ENCODE measurements at places on chromosomes 5 and 9.
A peak's percentile ranks its signal among the peaks of the same experiment; 100 is the strongest.

DNA sequence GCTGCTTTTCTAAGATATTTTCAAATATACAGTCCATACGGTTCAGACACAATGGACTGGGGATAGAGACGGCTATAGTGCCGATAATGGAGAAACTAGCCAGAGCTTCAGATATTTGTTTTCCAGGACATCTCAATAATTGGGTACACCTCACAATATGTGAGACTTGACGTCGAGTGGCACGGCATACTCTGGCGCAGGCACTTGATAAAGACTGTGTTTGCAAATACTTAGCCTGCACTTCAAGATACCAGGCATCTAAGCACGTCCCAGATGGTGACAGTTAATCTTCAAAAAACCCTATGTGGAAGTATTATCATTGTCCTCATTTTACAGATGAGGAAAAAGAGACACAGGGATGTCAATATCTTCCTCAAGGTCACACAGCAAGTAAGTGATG is 48.5 kb downstream of the SEMA5A start:
- H3K36me3 ChIP-seq, result no peaks in the 10 kb centered on the region
- H3K27ac ChIP-seq, result no peak overlapping the region
- no peaks in the 10 kb centered on the region for H3K4me1 ChIP-seq
- H3K4me3 ChIP-seq, result no peak overlapping the region
- no peak for DNase-seq
- H3K27me3 ChIP-seq, result no peaks in the 10 kb centered on the region

DNA sequence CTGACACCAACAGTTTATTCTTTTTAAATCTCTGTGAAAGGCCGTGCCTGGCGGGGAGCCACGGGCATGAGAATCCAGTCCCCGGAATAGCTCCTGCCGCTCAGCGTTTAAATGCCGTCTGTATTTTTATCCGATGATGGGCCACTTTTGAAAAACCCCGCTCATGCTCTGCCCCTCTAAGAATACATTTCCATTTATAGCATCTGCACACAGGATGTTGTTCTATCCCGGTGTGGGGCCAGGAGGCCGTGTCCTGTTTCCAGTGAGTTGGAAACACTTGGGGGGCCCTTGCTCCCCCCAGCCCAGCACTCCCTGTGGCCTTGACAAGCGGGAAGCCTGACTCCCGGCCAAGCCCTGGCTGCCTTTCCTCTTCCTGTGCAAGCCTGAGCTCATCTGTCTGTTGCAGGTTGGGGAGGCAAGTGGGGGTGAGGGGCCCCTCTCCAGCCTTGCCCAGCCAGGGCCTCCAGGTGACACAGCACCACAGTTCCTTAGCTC is 39.0 kb downstream of the ERGIC1 start:
- no peaks in the 10 kb centered on the region for H3K27me3 ChIP-seq
- peak overlapping the region; percentile 97 for H3K27ac ChIP-seq
- H3K36me3 ChIP-seq, result no peaks in the 10 kb centered on the region
- peak; percentile 77 for DNase-seq

DNA sequence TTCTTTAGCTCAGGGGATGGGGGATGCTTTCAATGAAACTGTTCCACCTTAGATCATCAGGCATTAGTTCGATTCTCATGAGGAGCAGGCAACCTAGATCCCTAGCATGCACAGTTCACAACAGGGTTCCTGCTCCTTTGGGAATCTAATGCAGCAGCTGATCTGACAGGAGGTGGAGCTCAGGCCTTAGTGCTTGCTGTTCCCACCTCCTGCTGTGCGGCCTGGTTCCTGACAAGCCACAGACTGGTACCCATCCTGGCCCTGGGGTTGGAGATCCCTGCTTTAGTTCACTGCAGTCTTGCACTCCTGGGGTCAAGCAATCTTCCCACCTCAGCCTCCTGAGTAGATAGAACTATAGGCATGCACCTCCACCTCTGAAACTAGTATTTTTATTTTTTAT is 1369.8 kb upstream of the NUDT12 start:
- DNase-seq, result no peak
- no peaks in the 10 kb centered on the region for H3K4me1 ChIP-seq
- H3K27me3 ChIP-seq, result no peaks in the 10 kb centered on the region
- no peak overlapping the region for H3K4me3 ChIP-seq
- H3K27ac ChIP-seq, result no peak overlapping the region

GRCh38 chr9:36728651-36729520 is 156.2 kb downstream of the MELK start:
- H3K27ac ChIP-seq, result no peak overlapping the region
- H3K27me3 ChIP-seq, result no peaks in the 10 kb centered on the region
- no peak for DNase-seq
- no peaks in the 10 kb centered on the region for H3K4me1 ChIP-seq

GRCh38 chr5:16625096-16625495 is 8.3 kb upstream of the RETREG1 start:
- peaks cover 7% of the 10 kb centered on the region for H3K4me1 ChIP-seq
- no peak overlapping the region for H3K27ac ChIP-seq
- H3K36me3 ChIP-seq, result no peaks in the 10 kb centered on the region
- H3K27me3 ChIP-seq, result no peaks in the 10 kb centered on the region
- no peak for DNase-seq

GRCh38 chr9:4339357-4339756 is 39.5 kb upstream of the GLIS3 start:
- H3K27ac ChIP-seq, result no peak overlapping the region
- DNase-seq, result peak; percentile 43
- H3K27me3 ChIP-seq, result no peaks in the 10 kb centered on the region
- no peak overlapping the region for H3K4me3 ChIP-seq
- peaks cover 3% of the 10 kb centered on the region for H3K4me1 ChIP-seq
- H3K36me3 ChIP-seq, result no peaks in the 10 kb centered on the region

- DNase-seq, result no peak
- no peaks in the 10 kb centered on the region for H3K36me3 ChIP-seq
- no peak overlapping the region for H3K4me3 ChIP-seq
- H3K27me3 ChIP-seq, result no peaks in the 10 kb centered on the region
- no peaks in the 10 kb centered on the region for H3K4me1 ChIP-seq
Measured at GRCh38 chr5:10875201-10875768, 114.3 kb upstream of the DAP start.

DNA sequence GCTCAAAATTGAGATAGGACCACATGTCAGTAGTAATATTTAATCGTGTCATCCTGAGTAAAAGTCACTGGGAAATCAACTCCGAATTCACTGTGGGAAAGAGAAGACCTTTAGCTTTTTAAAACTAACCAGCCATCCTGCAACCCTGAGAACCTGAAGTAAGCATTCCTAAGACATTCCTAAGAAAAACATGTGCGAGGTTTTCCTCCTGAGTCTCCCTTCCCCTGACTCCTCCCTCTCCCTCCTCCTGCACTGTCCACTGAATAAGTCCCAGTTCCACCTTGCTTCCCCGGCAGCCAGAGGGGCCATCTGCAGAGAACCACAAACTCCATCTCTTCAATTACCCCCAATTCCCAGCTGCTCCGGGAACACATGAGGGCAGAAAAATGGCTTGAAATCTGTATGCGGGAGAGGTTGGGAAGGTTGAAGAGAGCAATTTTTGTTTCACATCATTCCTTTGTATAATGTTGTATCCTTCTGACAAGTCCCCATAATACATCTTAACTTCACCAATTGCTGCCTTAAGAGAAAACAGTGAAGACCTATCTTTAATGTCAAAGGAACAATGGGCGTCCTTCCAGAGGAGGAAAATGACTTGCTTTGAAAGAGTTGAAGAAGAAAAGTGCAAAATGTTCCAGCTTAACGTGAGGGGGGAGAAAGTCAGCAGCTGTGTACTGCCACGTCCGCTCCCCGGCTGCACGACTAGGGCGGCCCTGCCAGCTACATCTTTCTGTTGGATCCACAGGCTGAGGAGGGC is 186.3 kb downstream of the ZNF462 start:
- H3K27me3 ChIP-seq, result no peaks in the 10 kb centered on the region
- DNase-seq, result no peak
- no peak overlapping the region for H3K27ac ChIP-seq
- no peak overlapping the region for H3K4me3 ChIP-seq

DNA sequence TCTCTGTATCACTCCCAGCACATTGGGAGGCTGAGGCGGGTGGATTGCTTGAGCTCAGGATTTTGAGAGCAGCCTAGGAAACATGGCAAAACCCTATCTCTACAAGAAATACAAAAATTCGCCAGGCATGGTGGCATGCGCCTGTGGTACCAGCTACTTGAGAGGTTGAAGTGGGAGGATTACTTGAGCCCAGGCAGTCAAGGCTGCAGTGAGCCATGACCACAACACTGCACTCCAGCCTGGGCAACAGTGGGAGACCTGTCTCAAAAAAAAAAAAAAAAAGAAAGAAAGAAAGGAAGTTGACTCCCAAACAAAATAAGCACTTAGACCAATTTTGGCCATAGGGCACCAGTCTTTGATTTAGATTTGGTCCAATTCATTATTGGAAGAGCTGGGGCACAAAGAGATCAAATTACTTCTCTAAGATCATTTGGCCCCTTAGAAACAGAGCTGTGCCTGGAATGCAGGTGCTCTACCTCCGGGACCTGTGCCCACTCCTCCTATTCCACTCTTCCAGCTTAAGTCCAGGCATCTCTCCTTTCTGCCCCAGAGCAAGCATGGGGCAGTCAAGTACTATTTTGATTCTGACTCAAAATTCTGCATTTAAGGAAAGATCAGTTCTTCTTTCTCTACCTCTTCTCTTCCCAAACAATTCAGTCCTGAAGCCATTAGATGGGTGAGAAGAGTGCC is 59.0 kb downstream of the ALDH7A1 start:
- no peak overlapping the region for H3K4me3 ChIP-seq
- H3K27me3 ChIP-seq, result no peaks in the 10 kb centered on the region
- no peak overlapping the region for H3K27ac ChIP-seq
- no peaks in the 10 kb centered on the region for H3K4me1 ChIP-seq

DNA sequence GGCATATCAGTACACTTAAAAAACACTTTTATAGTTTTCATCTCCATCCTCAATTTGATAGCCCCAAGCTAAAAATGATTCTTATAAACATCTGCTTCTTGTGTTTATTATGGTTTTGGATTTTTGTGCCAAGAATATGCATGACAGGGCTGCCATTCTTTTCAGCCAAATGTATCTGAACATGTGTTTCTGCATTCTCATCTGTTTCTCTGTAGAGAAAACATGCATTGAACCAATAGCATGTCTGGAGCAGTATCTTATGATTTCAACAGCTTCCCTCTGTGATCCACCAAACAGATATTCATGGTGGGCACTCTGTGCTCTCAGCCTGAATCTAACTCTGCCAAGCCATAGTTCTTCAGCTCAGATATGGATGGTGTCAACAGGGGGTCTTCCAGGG is 99.3 kb upstream of the ERCC6L2 start:
- H3K4me3 ChIP-seq, result no peak overlapping the region
- no peaks in the 10 kb centered on the region for H3K36me3 ChIP-seq
- DNase-seq, result no peak
- H3K4me1 ChIP-seq, result peaks cover 6% of the 10 kb centered on the region
- H3K27me3 ChIP-seq, result peaks cover 3% of the 10 kb centered on the region

DNA sequence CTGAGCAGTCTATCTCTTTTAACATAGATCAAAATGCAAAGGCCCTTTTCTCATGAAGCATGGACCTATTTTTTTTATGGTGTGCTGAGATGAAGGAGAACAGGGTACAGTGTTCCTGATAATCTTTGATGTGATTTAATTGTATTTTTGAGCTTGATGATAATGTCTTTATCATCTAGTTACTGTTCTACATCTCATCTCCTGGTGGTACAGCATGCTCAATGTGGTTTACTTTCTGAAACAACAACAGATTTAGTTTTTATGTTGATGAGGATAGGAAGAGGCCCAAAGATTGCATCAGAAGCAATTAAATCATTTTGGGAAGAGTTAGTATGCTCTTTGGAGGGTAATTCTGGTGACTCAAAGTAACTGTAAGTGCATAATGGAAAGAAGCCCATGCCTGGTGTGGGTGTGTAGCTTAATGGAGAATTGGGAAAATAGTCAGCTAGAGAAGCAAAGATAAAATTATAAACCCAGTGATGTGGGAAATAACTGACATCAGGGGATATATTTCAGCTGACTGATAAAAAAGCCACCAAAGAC is 123.0 kb upstream of the KCNN2 start:
- no peaks in the 10 kb centered on the region for H3K36me3 ChIP-seq
- H3K4me3 ChIP-seq, result no peak overlapping the region
- H3K27ac ChIP-seq, result no peak overlapping the region
- no peaks in the 10 kb centered on the region for H3K27me3 ChIP-seq
- DNase-seq, result no peak

DNA sequence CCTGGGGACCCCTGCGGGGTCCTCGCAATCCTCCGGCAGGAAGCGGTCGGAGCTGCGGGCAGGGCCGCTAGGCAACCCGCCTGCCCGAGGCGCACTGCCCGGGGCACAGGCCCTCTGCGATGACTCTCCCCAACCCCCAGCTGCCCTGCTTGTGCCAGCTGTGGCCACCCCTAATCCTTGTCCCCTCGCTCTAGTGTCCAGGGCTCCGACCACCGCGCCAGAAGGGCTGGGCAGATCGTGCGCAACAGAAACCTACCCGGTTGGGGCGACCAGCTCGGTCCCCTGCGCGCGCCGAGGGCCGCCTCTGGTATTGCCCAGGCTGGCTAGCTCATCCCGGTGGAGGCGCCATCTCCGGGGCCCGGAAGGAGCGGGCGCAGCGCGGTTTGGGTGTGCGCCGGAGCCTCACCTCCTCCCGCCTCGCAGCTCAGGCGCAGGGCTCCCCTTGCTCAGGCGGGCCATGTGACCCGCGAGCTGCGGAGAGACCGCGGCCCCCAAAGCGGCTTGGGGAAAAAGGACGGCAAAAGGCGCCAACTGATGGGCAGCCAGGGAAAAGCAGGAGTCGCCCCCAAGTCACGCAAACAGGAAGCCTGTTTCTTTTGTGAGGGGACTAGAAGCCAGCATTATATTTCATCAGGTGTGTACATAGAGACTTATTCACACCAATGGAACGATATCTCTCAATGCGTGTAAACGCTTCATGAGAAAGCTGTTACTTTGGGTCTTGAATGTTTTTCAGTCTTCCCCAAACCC is 46.8 kb upstream of the RNF20 start:
- H3K4me1 ChIP-seq, result peaks cover 11% of the 10 kb centered on the region
- H3K27me3 ChIP-seq, result no peaks in the 10 kb centered on the region
- DNase-seq, result no peak
- H3K36me3 ChIP-seq, result no peaks in the 10 kb centered on the region
- H3K4me3 ChIP-seq, result peak overlapping the region; percentile 81
- H3K27ac ChIP-seq, result peak overlapping the region; percentile 74

DNA sequence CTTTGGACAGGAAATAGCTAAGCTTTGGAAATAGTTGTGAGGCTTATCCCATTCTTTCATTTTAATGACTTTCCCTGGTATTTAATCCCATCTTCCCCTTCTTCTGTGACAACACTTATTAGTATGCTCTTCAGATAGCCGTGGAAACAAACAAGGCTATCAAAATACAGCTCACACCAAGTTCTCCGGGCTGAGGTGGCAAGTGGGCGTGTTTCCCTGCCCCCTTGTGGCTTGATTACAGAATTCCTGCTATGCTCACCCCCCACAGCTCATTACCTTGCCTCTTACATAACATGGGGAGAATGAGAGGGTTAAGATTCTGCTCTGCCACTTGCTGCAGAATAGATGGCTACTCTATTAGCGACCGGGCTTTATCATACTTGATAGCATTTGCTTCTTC is 437.1 kb upstream of the TLE4 start:
- H3K27me3 ChIP-seq, result no peaks in the 10 kb centered on the region
- no peaks in the 10 kb centered on the region for H3K4me1 ChIP-seq
- no peak overlapping the region for H3K27ac ChIP-seq
- no peak for DNase-seq
- no peaks in the 10 kb centered on the region for H3K36me3 ChIP-seq

GRCh38 chr5:108257996-108258395 is 123.9 kb downstream of the FBXL17 start:
- no peak overlapping the region for H3K4me3 ChIP-seq
- DNase-seq, result no peak
- H3K36me3 ChIP-seq, result no peaks in the 10 kb centered on the region
- peaks cover 46% of the 10 kb centered on the region for H3K4me1 ChIP-seq
- no peak overlapping the region for H3K27ac ChIP-seq
- H3K27me3 ChIP-seq, result no peaks in the 10 kb centered on the region

- H3K4me3 ChIP-seq, result no peak overlapping the region
- no peaks in the 10 kb centered on the region for H3K4me1 ChIP-seq
- no peaks in the 10 kb centered on the region for H3K36me3 ChIP-seq
- H3K27ac ChIP-seq, result no peak overlapping the region
- no peaks in the 10 kb centered on the region for H3K27me3 ChIP-seq
- DNase-seq, result no peak
Measured at GRCh38 chr5:72063219-72063819, 44.0 kb upstream of the MAP1B start.
